ENCODE measurements at places on chromosomes 3 and 15.
A peak's percentile ranks its signal among the peaks of the same experiment; 100 is the strongest.

DNA sequence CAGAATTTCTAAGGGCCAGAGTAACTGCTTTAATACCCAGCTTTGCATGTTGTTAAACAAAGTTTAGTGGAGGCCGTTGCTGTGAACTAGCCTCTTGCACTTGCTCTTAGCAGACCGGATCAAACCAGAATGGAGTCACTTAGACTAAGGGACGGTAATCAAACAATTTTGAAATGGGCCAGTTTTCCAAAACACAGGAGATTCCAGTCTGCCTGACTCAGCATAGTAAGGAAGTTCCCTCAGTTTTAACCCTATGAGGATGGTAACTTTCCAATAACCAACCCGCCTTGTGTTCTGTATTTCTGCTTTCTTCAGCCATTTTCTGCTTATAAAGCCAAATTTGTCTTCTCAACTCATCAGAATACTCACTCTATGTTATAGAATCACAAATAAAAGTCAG, 77.2 kb upstream of the WDR72 start:
- no peak for DNase-seq

- no peak for DNase-seq
These were observed 112.5 kb upstream of the TGFBR2 start for GRCh38 chr3:30493911-30494311.

- DNase-seq: no peak
These were observed 17.3 kb upstream of the GBE1 start for GRCh38 chr3:81778678-81779182.

DNA sequence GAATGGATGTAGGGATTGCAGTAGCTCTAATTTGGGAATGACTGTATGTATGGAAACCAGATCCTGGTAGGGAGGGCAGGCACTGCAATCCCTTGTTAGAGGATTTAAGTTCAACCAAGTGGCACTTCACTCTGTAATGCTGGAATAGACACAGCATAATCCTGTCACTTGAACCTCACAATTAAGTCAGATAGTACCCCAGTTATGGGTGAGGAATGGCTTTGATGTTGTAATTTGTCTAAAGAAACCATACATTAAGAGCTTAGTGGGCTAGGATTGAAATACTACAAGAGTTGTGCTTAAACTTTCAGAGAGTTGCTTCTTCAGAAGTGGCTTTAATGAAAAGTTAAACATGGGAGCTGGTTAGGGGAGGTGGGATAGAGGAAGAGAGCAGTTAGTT, 9.3 kb downstream of the RAB7A start:
- DNase-seq: no peak

DNA sequence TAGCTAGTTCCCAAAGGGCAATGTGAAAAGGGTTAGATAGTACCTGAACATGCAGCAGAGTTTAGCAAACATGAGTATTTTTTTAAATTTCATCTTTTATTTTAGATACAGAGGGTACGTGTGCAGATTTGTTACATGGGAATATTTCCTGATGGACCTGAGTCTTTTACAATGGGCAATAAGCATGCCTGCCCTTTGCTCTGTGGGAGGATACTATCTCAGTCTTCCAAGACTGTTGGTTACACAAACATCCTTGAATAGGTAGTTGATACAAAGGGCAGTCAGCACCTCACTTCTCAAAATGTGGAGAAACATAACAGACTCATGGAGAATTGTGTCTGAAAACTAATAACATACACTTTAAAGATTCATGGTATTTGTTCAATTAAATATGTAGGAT, 103.3 kb downstream of the GOLIM4 start:
- no peak for DNase-seq

DNA sequence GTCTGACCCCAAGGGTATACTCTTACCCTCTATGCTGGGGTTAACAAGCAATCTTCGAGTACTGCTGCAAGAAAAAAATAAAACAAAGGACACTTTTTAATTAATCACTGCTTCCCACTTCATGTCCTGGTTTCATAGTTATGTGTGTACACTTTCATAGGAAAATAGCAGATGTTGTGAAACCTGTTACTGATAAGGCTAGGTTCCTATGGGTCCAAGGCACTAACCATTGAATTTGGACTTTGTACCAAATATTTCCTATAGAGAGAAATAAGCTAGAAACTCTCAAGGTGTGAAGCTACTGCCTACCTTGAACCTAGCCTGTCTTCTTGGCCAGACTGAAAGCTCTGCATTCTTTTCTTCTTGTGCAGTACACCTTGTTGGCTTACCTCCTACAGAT, 14.6 kb upstream of the GPR160 start:
- no peak for DNase-seq

DNA sequence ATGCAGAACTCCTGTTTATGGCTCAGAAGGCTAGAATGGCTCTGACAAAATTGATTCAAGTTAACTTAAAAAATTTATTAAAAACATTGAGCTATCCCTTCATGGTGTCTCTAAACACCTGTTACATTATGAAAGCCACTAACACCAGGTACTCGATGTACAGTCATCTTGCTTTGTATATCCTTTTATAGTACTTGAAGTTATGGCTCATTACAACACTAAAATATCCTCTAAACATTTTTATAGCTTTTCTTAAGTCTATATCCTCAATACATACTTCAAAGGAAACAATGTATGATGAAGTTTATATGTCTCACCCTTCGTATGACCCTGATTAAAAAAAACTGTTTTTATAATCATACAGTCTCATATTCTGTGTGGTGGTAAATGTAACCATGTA, 38.2 kb downstream of the SLITRK3 start:
- no peak for DNase-seq

- DNase-seq: no peak
These were observed 13.3 kb upstream of the PLSCR1 start for GRCh38 chr3:146557745-146558144.

DNA sequence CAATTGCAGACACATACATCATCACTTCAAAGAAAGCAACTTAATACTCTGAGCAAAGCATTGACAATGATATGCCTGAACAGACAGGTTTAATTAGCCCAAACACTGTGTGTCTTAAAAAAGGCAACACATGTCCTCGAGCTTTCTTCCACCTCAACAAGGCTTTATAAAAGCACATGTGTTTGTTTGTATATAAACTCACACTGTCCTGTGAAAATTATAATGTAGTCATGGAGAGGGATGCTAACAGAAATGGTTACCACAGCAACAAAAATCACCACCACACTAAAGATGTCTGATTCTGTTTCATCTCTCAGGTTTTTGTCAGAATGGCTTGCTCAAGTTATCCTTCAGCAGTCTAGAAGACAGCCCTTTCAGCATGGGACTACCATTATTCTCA, 314.7 kb downstream of the MAGI1 start:
- DNase-seq: no peak

DNA sequence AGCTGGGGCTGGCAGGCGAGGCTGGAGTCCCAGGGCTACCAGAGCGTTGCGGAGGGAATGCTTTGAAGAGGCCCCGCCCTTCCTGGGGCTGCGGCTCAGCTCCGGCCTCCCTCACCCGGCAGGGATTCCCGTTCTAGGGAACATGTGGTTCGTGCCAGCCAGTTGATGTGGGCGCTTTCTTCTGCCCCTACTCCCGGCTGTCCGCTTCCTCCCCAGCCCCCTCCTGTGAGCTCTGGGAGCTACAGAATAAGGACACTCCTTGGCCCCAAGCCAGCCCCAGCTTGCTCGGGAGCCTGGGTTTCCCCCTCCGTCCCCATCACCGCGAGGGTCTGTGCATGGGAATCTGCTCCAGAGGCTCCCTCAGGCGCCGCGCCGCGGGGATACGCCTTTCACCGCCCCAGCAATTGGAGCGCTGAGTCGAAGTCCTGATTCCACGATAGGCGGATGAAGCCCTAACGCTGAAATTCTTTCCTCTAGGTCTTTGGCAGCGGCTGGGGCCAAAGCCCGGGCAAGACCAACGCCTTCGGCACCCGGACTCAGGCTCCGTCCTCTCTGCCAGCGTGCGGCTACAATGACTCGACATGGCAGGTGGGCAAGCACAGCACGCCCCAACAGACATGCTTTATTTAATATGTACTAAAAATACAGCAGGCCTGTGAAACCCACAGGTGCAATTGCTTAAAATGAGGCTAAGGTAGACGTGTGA, 69.5 kb downstream of the KLF15 start:
- DNase-seq: no peak

GRCh38 chr3:150254309-150254708, 153.8 kb upstream of the TSC22D2 start:
- no peak for DNase-seq

- no peak for DNase-seq
These were observed 181.1 kb downstream of the PLCL2 start for GRCh38 chr3:17065881-17066280.

- no peak for DNase-seq
These were observed at the start of gene ROBO2 for GRCh38 chr3:77039606-77040171. Gene ROBO2, plus strand, starts transcription at chr3:77040099. Its CDS starts 687 bp downstream, at chr3:77040786.

- peak; percentile 59 for DNase-seq
These were observed 26.4 kb downstream of the FAH start for GRCh38 chr15:80179025-80179759.

- DNase-seq: no peak
These were observed 99.6 kb upstream of the PRR23E start for GRCh38 chr3:127093312-127093711.

GRCh38 chr3:171173736-171174135, 147.2 kb upstream of the SLC2A2 start:
- DNase-seq: no peak

- no peak for DNase-seq
These were observed 4.5 kb downstream of the EIF4A2 start for GRCh38 chr3:186787642-186788481.

GRCh38 chr3:172174513-172175253, 135.3 kb downstream of the FNDC3B start:
- DNase-seq: no peak

DNA sequence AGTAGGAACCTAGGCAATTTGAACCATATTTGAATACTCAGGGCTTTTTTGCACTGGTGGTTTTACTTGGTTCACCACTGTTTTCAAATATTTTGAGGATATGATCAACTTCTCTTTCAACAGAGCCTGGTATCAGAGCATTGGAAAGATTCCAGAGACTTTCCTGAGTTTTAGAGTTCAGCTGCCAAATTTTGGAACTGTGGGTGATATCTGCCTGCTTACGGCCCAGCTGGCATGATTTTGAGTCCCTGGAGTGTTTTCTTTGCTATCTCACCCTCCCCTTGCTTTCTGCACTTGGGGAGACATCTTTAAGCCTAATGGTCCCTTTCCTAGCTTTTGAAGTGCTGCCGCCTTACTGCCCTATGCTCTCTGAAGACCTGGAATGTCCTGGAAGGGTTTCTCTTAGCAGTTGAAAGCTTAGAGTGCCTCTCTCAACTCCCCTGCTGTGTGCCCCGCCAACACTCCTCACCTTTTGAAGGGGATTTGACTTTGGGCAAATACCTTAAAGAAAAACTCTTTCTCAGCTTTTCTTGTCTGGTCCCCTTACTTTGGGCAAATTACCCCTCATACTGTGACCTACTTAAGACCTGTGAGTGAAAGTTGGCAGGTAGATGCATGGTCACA, 539.1 kb downstream of the MFSD1 start:
- DNase-seq: no peak

GRCh38 chr15:75230016-75230343, 28.2 kb upstream of the GOLGA6C start:
- no peak for DNase-seq
